ENCODE measurements at places on chromosomes 6 and 20. TPM values are rescaled to one million over a fixed set of nuclear protein-coding genes. Genes with fewer than 3 reads are reported as not detected.

CLPSL1 gene
- total RNA-seq: not detected

DNA sequence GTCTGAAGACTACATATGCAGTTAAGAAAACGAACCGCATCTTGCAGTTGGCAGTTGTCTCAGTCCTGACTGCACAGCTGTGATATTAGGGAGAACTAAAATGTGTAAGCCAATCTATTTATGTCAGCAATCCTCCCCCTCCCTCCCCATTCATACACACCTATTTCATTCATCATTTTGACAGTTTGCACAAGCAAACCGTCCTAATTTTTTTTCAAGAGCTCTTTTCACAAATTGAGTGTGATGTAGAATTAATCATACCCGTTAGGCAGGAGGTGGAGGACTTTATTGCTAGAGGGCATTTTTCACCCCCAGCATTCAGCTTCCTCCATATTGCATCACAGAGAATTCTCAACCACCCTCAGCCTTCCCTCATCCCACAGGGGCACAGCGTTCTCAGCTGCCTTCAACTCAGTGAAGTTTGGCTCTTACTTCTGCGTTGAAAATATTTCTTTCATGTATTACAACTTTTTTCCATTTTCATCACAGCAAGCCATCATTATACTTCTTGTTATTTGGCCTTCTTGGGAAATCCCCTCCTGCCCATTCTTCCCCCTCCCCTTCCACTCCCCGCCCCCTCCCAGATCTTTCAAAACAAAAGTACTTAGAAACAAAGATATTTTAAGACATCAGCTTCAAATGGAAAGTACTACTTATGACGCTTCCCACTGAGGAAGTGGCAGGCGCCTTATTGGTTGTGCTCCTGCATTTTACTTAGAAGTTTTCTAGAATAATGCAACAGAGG lies 37.5 kb downstream of the NOX3 start:
- no peaks in the 10 kb centered on the region for H3K36me3 ChIP-seq
- DNase-seq: peak; percentile 72
- peak overlapping the region; percentile 69 for H3K27ac ChIP-seq
- no peak overlapping the region for H3K4me3 ChIP-seq

DNA sequence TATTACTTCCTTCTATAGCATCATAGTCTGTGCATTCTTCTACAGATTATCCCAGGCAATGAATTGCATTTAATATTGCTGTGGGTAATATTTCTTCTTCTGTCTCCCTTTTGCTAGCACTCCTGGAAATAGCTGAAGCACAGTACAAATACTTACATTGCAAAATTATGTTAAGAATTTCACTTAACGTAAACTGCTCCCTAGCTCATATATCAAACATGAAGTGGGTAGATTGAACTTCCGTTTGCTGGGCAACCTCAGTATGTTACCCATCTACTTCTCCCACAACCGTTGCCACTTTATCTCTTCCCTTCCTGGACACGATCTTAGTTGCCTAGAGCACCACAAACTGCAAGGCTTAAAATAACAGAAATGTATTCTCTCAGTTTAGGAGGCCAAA lies 963.3 kb downstream of the KIF16B start:
- no peak overlapping the region for H3K4me3 ChIP-seq
- no peaks in the 10 kb centered on the region for H3K27me3 ChIP-seq

DNA sequence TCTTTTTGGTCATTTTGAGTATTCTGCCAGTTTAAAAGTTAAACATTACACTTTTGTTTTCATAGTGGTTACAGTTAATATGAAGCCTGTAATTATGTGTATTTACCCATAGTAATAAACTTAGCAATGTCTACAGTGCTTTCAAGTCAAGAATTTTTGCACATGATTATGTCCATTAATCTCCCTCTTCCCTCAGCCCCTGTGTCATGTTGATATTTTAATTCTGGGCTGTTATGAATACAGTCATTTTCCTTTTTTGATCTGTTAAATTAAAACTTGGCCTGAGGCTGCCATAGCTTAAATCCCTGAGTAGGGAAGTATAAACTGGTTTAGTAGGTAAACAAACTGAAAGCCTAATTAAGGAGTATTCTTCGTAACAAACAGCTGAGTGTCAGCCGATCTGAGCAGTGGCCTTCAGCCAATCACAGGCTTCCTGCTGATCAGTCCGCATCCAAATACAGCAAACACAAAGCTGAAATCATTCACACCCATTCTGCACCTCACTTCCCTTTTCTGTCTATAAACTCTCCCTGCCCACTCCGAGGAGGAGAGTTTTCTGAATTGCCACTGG lies 9.5 kb upstream of the SFT2D1 start:
- no peak overlapping the region for H3K4me3 ChIP-seq
- no peak overlapping the region for H3K27ac ChIP-seq
- no peaks in the 10 kb centered on the region for H3K27me3 ChIP-seq
- no peak for DNase-seq

ETV7 gene
- 3.1 TPM for total RNA-seq

DNA sequence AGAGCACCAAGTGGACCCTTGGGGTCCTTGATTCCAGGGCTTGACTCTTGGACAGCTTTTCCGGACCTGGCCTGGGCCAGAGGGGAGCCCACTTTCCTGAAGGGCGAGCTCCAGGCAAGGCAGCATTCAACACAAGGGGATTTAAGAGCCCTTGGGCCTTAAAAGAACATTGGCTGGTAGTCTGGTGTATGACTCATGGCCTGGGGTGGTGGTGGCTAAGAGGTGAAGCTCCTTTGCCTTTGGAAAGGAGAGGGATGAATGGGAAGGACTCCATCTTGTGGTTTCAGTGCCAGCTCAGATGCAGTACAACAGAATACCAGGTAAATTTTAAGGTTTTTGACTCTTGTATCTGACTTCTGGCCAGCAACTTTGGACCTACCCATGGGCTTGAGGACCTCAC lies 760.7 kb downstream of the GRIK2 start:
- H3K4me3 ChIP-seq: no peak overlapping the region
- H3K4me1 ChIP-seq: no peaks in the 10 kb centered on the region
- H3K27me3 ChIP-seq: no peaks in the 10 kb centered on the region

DNA sequence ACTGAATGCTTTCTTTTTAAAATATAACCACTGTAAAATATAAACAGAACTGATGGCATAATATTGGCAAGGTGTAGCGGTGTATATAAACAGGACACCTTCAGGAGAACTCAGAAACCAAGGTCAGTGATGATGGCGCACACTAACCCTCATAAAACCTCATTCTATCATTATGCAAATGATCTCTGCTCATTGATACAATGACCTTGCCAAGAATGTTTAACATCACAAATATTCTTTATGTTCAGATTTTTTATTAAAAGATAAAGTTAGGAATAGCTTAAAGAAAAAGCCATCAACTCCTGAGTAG lies 48.6 kb upstream of the DST start:
- H3K4me3 ChIP-seq: no peak overlapping the region
- no peak overlapping the region for H3K27ac ChIP-seq
- H3K27me3 ChIP-seq: no peaks in the 10 kb centered on the region

GRCh38 chr20:3510110-3510509 lies 39.3 kb downstream of the ATRN start:
- no peak overlapping the region for H3K27ac ChIP-seq
- no peaks in the 10 kb centered on the region for H3K36me3 ChIP-seq
- no peak for DNase-seq
- no peaks in the 10 kb centered on the region for H3K27me3 ChIP-seq

- no peaks in the 10 kb centered on the region for H3K4me1 ChIP-seq
- no peak overlapping the region for H3K27ac ChIP-seq
- no peaks in the 10 kb centered on the region for H3K27me3 ChIP-seq
- H3K4me3 ChIP-seq: no peak overlapping the region
- H3K36me3 ChIP-seq: no peaks in the 10 kb centered on the region
- no peak for DNase-seq
Observed at GRCh38 chr6:51415501-51415900, 596.8 kb downstream of the TFAP2B start.

POPDC3 gene
- not detected for total RNA-seq

GRCh38 chr20:58025233-58025632 lies 203.2 kb downstream of the ANKRD60 start:
- no peak for DNase-seq
- no peaks in the 10 kb centered on the region for H3K4me1 ChIP-seq
- H3K27ac ChIP-seq: no peak overlapping the region
- H3K36me3 ChIP-seq: no peaks in the 10 kb centered on the region
- H3K4me3 ChIP-seq: no peak overlapping the region
- H3K27me3 ChIP-seq: no peaks in the 10 kb centered on the region

DNA sequence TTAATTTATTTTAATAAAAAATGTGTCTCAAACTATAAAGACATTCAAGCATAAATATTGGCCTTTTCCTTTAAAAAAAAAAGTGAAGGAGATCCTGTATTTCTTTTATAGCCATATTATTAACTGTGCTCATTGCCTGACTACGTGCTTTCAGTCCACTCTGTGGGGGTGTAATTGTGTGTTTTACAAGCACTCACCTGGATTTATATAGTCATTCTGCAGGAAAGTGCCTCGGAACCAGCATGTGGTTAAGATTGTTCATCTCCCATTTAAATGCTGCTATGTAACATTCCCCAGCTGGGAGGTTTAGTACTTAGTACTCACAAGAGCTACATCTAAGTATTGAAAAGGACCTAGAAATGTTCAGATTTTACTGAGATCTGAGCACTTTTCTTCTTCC lies 47.9 kb upstream of the SLC22A16 start:
- H3K27ac ChIP-seq: no peak overlapping the region
- no peaks in the 10 kb centered on the region for H3K27me3 ChIP-seq
- H3K4me3 ChIP-seq: no peak overlapping the region

- H3K36me3 ChIP-seq: no peaks in the 10 kb centered on the region
- no peak overlapping the region for H3K27ac ChIP-seq
- no peak for DNase-seq
- no peaks in the 10 kb centered on the region for H3K4me1 ChIP-seq
Observed at GRCh38 chr20:57693002-57693582, 16.7 kb downstream of the PMEPA1 start.
